T-helper 17 cell (primary cell): ENCODE measurements at places on chromosomes 4 and X. TPM values are rescaled to one million over a fixed set of nuclear protein-coding genes. Genes with fewer than 3 reads are reported as not detected.

GRCh38 chr4:7876201-7876875 lies 63.3 kb downstream of the AFAP1 start:
- H3K36me3 ChIP-seq, result no peaks in the 10 kb centered on the region
- H3K27me3 ChIP-seq, result no peaks in the 10 kb centered on the region
- peak overlapping the region; percentile 95 for H3K27ac ChIP-seq
- H3K4me1 ChIP-seq, result peaks cover 45% of the 10 kb centered on the region
- H3K4me3 ChIP-seq, result peak overlapping the region; percentile 86

DNA sequence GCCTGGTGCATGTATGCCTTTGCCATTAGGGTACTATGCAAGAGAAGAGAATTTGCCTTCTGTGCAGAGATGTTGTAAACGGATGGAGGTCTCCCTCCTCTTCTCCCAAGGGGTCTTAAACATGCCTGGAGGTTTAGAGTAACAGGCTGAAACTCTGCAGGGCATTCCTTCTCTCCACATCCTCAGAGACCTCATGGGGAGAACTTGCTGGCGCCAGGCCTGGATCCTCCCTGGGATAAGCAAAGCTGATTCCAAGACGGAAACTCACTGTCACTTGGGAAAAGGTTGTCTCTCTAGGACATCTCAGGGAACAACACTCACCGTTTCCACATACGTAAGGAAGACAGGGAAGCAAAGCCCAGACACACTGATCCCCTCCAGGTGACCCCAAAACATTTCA lies 76.9 kb upstream of the GPM6B start:
- H3K36me3 ChIP-seq, result no peaks in the 10 kb centered on the region
- no peak overlapping the region for H3K4me3 ChIP-seq
- DNase-seq, result no peak
- no peaks in the 10 kb centered on the region for H3K4me1 ChIP-seq

ENAM gene
- not detected for total RNA-seq

DNA sequence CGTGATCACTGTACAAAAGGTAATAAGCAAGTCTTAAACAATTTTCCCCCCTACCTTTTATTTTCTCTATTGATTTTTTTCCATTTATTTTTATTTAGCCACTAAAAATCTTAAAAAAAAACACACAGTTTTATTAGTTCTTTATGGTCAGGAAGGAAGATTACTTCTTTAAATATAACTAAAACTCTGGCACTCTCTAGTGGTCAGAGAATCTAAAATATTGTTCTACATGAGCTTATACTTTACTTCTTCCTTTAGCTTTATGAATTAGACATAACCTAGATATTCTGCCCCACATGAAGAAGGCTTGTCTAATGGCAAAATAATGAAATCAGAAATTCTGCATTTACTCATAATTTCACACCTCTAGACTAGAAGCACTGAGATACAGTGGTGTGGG lies 135.2 kb downstream of the PDE5A start:
- H3K4me3 ChIP-seq, result no peak overlapping the region
- peaks cover 3% of the 10 kb centered on the region for H3K4me1 ChIP-seq
- peaks cover 2% of the 10 kb centered on the region for H3K36me3 ChIP-seq
- peak overlapping the region; percentile 9 for H3K27ac ChIP-seq
- DNase-seq, result no peak
- no peaks in the 10 kb centered on the region for H3K27me3 ChIP-seq

DNA sequence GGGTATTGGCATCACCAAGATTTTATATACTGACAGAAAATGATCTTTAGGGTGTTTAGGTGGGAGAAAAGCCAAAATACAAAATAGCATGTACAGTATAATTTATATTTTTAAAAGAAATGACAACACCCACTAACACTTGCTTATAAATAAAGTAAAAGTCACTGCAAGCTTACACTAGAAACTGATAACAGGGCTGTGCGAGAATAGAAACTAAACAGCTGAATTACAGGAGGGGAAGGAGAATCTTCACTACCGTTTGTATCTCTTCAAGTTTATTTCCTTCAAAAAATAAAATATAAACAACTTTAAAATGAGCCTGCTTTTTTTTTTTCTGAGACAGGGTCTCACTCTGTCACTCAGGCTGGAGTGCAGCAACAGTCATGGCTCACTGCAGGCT lies 22.8 kb downstream of the GRSF1 start:
- H3K27ac ChIP-seq, result peak overlapping the region; percentile 39
- H3K4me1 ChIP-seq, result peaks cover 11% of the 10 kb centered on the region
- peaks cover 7% of the 10 kb centered on the region for H3K36me3 ChIP-seq
- H3K27me3 ChIP-seq, result no peaks in the 10 kb centered on the region
- no peak for DNase-seq

DNA sequence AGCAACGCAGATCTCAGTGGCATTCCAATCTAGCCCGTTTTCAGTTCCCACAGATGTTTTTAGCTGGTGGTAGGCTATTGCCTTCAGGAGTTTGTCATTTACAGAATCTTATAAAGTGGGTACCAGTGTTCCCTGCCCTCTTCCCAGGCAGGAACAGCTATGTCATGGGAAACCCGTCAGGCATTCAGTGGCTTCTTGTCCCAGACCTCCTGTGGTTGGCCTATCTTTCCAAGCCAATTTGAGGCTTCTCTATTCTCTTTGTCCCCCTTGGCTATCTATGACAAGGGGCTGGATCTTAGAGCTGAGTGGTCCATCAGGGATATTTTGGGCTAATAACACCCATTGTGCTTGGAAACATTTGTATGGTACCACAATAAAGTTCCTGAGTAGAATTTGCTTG lies 33.6 kb upstream of the RPL34 start:
- no peak overlapping the region for H3K27ac ChIP-seq
- DNase-seq, result no peak
- H3K4me3 ChIP-seq, result no peak overlapping the region
- H3K4me1 ChIP-seq, result peaks cover 7% of the 10 kb centered on the region
- H3K27me3 ChIP-seq, result no peaks in the 10 kb centered on the region
- H3K36me3 ChIP-seq, result peaks cover 2% of the 10 kb centered on the region

DNA sequence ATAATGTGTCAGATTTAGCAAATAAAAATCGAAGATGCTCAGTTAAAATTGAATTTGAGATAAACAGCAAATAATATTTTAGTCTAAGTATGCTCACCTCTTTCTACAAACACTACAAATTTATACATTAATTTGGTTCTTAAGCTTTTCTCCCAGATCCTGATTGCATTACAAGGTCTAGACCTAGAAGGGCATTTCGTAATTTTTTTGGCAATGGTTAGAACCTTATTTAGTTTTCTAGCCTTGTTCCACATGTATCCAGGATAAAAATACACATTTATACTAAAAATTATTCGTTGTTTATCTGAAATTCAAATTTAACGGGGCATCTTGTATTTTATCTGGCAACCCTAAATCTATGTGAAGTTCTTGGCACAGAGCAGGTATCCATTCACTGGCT lies 2.5 kb upstream of the CDKL5 start:
- H3K27ac ChIP-seq, result no peak overlapping the region
- no peak overlapping the region for H3K4me3 ChIP-seq
- H3K4me1 ChIP-seq, result peaks cover 8% of the 10 kb centered on the region
- H3K27me3 ChIP-seq, result no peaks in the 10 kb centered on the region
- DNase-seq, result no peak

DNA sequence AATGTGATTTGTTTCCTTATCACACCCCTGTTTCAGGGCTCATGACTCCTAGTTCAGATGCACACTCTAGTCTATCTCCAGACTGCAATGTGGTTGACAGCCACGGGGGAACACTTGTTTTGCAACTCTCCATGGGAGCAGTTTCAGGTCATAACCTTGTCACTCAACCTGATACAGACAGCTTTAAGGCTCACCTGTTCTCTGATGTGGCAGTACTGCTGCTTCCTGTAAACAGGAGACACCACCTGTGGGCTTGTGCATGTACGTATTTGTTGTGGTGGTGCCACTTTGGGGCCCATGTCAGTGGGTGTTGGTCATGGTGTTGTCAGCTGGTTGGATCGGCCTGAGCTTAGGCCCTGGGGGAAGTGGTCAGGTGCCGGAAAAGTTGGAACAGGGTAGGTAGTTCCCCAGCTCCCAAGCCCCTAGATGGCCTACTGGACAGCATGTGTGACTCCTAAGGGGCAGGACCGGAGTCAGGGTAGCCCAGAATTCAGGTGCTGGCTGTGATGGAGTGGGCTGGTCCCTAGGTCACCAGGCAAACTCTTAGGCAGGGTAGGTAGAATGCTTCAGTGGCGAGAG lies 46.2 kb downstream of the FAM9B start:
- peaks cover 6% of the 10 kb centered on the region for H3K4me1 ChIP-seq
- no peaks in the 10 kb centered on the region for H3K36me3 ChIP-seq
- peak overlapping the region; percentile 56 for H3K4me3 ChIP-seq
- peak; percentile 13 for DNase-seq
- no peaks in the 10 kb centered on the region for H3K27me3 ChIP-seq
- H3K27ac ChIP-seq, result peak overlapping the region; percentile 83

GRCh38 chr4:54723220-54723619 lies 65.5 kb downstream of the KIT start:
- no peak overlapping the region for H3K4me3 ChIP-seq
- H3K27ac ChIP-seq, result no peak overlapping the region
- no peaks in the 10 kb centered on the region for H3K4me1 ChIP-seq
- DNase-seq, result no peak
- H3K27me3 ChIP-seq, result no peaks in the 10 kb centered on the region

GRCh38 chr4:145551660-145552059 lies 67.5 kb upstream of the MMAA start:
- H3K36me3 ChIP-seq, result peaks cover 2% of the 10 kb centered on the region
- H3K4me3 ChIP-seq, result no peak overlapping the region
- DNase-seq, result no peak
- peaks cover 10% of the 10 kb centered on the region for H3K4me1 ChIP-seq

GPR82 gene
- total RNA-seq, result not detected

DNA sequence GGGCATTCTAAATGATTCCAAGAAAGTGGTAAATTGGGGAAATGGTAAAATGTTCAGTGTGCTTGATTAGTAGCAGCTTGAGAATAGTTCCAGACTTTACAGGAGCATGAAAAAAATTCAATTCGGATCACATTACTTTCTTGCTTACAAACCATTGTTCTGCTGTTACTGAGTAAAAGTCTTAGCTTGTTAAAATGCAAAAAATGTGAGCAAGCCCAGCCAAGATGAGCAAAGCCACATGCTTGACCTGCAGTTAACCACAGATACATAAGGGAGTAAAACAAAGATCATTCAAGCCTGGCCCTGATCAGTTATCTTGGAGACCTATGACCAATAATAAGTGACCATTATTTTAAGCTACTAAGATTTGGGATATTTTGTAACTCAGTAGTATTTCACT lies 562.9 kb upstream of the MAGEB2 start:
- H3K27ac ChIP-seq, result no peak overlapping the region
- no peaks in the 10 kb centered on the region for H3K36me3 ChIP-seq
- no peaks in the 10 kb centered on the region for H3K4me1 ChIP-seq
- H3K27me3 ChIP-seq, result no peaks in the 10 kb centered on the region
- H3K4me3 ChIP-seq, result no peak overlapping the region
- no peak for DNase-seq

DNA sequence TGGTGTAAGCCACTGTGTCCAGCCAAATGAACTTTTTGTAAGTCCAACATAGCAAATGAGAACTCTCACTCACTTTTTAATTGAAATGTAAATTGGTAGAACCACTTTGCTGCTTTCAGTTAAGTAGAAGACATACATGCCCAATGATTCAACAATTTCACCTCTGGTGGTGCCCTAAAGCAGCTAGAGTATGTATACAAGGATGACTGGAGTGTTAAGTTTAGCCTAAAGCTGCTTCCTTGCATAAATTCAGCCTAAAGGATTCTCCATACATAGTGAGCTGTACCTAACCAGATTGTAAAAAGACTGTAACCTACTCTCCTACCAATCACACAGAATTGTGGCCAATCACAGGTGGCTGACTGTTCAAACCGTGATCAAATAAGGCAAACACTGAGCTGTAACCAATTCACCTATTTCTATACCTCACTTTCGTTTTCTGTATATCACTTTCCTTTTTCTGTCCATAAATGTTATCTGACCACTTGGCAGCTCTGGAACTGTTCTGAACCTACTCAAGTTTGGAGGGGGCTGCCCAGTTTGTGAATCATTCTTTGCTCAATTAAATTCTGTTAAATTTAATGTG lies 39.9 kb downstream of the PDS5A start:
- peak overlapping the region; percentile 79 for H3K27ac ChIP-seq
- peaks cover 3% of the 10 kb centered on the region for H3K36me3 ChIP-seq
- H3K4me3 ChIP-seq, result peak overlapping the region; percentile 9

DRD5 gene
- not detected for total RNA-seq

GRCh38 chrX:776061-776460 lies 145.5 kb downstream of the SHOX start:
- no peak overlapping the region for H3K4me3 ChIP-seq
- H3K27ac ChIP-seq, result no peak overlapping the region
- H3K4me1 ChIP-seq, result no peaks in the 10 kb centered on the region
- H3K27me3 ChIP-seq, result no peaks in the 10 kb centered on the region

- H3K4me3 ChIP-seq, result no peak overlapping the region
- peaks cover 9% of the 10 kb centered on the region for H3K27me3 ChIP-seq
- H3K4me1 ChIP-seq, result peaks cover 2% of the 10 kb centered on the region
- DNase-seq, result no peak
- H3K27ac ChIP-seq, result no peak overlapping the region
These were observed 130.1 kb downstream of the CEP135 start for GRCh38 chr4:56078866-56079265.

DNA sequence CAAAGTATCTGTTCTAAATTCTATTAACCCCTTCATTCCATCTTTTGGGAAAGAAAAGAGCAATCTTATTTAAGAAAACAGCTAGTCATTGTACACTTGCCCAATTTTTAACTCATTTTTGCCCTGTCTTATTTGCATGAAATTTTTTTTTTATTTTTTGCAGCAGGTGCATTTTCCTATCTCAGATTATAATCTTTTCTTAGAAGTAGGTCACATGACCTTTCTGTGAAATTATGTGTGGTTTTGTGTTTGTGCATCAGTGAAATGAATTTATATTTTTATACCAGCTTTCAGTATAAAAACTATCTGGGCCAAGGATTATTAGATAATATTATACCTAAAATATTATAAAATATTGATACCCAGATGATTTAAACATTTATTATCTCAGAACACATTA lies 145.6 kb downstream of the INPP4B start:
- DNase-seq, result no peak
- peaks cover 39% of the 10 kb centered on the region for H3K4me1 ChIP-seq
- H3K4me3 ChIP-seq, result peak overlapping the region; percentile 26
- no peaks in the 10 kb centered on the region for H3K27me3 ChIP-seq
- H3K36me3 ChIP-seq, result peaks cover 5% of the 10 kb centered on the region

- H3K36me3 ChIP-seq, result no peaks in the 10 kb centered on the region
- peaks cover 4% of the 10 kb centered on the region for H3K27me3 ChIP-seq
- no peak overlapping the region for H3K27ac ChIP-seq
- peaks cover 6% of the 10 kb centered on the region for H3K4me1 ChIP-seq
- DNase-seq, result no peak
These were observed 68.0 kb downstream of the SNX12 start for GRCh38 chrX:71000139-71000538.

DNA sequence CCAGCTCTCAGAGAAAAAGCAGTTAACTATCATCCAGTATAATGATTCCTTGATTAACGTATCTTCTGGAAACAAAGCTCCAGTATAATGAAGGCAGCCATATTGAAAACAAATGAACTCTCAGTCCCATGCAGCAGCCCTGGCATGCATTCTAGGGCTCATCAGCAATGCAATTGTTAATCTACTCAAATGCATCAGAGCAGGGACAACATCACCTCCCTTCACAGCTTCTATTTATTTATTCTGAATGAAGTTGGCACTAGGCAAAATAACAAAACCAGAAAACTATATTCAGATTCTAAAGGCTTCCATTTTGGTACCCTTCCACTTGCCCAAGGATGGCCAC lies 11.4 kb downstream of the SH3D19 start:
- no peak for DNase-seq
- no peak overlapping the region for H3K4me3 ChIP-seq
- no peaks in the 10 kb centered on the region for H3K4me1 ChIP-seq
- H3K27me3 ChIP-seq, result peaks cover 26% of the 10 kb centered on the region
- H3K36me3 ChIP-seq, result no peaks in the 10 kb centered on the region

AKAP17A gene
- 98.7 TPM for total RNA-seq
